ENCODE measurements at places on chromosomes 11 and 22.
A peak's percentile ranks its signal among the peaks of the same experiment; 100 is the strongest.

GRCh38 chr11:88484873-88485621 lies 147.5 kb upstream of the CTSC start:
- DNase-seq, result no peak

GRCh38 chr11:47409440-47410369 lies 1.3 kb downstream of the SLC39A13 start:
- DNase-seq, result no peak

DNA sequence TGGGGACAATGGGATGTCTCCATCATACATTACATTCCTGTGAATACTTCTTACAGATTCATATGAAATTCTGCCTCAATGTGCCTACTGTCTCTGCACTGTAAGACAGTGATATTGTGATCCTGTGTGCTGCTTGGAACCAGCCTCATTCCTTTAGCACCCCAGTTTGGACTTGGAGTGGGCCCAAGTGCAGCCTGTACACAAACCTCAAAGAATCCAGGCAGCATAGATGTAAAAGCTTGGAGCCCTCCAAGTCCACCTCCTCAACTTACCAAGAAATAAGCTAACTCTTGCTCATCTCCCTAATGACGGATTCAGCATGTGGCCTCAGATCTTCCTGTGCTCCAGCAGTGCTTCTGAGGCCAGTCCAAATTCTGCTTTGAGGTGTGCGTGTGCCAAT lies 24.4 kb downstream of the GRAP2 start:
- DNase-seq, result no peak

DNA sequence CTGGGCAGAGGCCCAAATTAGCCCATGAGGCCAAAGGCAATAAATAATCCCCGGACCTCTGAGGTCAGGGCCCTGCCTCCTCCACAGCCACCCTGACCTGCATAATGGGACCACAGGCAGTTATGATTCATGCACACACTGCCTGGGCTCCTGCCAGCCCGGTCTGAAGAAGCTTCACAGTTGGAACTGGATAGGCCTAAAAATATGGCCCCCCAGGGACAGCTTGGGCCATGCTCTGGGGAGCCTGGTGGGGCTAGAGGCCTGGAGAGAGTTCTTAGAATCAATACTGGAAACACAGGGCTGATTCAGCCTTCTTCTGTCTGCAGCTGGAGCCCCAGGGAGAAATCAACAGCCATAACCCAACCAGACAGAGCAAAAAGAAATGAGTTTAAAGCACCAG lies 112.8 kb upstream of the CADM1 start:
- no peak for DNase-seq

- DNase-seq, result no peak
Observed at GRCh38 chr22:37369483-37369882, 57.8 kb downstream of the ELFN2 start.

DNA sequence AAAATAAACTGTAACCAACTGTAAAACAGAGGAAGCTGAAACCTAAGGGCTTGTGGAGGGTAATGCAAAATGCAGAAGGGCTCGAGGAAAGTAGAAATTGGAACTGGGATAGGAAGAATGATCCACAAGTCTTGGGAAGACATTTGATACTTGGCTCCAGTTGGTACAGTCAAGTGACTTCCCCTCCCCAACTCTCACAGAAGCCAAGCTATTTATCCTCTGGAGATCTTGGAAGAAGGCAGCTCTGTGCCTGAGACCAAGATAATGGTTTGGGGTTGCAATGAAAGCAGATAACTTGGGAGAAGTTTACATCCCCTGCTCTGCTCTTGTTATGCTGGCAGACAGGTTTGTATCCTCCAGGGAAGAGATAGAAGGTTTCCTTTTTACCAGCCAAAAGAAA lies 198.9 kb upstream of the ZC3H12C start:
- no peak for DNase-seq

DNA sequence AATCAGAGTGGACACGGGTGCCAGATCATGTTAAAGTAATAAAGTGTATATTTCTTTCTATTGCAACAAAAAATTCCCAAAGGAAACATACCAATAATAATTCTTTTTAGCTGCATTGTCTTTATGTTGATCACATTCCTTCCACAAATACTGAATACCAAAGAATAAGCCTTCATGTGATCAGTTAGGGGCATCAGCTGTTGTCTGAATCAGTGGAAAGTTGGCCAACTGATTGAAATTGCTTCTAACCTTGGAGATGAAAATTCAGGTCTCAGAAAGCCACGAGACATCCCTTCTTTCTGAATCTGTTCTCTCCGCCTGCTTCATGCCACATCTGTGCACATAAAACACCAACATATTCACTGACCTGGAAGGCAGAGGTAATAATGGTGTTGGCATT lies 785.2 kb downstream of the KCNA4 start:
- no peak for DNase-seq

DNA sequence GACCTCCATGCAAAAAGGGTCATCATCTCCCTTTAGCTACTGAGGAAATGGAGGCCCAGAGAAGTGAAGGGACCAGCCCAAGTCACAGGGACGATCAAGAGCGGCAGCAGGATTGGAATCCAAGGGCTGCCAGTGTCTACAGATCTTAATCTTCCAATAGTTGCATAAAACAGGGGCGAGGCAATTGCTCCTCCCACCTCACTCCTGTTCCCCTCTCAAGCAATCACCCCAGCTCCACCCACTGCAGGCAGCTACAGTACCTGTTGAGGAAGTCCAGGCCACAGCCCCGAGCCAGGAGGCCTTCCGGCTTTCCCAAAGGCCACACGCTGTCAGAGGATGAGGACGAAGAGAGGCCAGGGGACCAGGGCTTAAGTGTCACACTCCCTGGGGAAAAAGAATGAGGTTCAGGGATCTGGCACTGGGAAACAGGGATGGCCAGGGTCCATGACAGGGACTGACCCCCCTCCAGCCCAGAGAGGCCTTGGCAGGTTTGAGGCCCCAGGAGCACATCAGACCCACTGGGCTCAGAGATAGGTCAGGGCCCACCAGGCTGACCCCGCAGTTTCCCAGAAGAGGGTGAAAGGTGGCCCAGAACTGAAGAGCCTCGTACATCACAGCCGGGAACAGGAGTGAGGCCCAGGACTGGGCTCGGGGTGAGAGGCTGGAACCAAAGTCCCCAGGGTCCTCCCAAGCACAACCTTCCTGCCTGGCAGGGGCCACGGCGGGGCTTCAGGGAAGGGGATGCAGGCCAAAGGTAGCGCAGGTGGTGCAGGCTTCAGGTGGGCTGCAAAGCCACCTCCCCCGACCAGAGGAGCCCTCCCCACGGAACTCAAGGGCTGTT lies 16.4 kb upstream of the MFNG start:
- DNase-seq, result no peak

DNA sequence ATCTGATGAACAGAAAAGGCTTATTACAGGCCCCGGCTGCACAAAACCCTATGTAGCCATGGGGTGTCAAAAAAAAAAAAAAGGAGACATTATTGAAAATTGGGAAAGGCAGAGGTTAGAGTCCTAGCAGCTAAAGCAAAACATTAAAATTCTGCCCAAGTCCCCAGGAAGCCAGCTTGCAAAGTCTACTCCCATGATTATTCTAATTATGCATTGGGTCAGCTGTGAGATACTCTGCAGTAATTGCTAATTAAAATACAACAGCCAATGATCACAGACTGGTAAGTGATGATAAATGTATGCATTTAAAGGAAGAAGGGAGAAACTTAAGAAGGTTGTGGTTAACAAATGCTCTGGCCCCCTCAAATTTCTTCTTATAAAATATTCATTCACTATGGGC lies 286.9 kb upstream of the PITPNB start:
- no peak for DNase-seq

DNA sequence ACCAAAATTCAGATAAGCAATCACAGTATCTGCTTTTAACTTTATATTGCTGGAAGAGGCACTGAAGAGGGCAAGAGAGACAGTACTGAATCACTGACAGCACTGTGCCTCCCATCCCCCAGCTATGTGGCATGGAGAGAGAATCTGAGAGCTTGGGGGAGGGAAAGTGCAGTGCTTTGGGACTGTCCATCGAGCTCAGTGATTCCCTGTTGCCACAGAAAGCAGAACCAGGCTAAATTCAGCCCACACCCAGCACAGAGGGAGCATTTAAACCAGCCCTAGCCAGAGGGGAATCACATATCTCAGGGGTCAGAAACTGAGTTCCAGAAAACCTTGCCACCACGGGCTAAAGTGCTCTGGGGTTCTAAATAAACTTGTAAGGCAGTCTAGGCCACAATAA lies 44.3 kb downstream of the KCNQ1 start:
- no peak for DNase-seq

DNA sequence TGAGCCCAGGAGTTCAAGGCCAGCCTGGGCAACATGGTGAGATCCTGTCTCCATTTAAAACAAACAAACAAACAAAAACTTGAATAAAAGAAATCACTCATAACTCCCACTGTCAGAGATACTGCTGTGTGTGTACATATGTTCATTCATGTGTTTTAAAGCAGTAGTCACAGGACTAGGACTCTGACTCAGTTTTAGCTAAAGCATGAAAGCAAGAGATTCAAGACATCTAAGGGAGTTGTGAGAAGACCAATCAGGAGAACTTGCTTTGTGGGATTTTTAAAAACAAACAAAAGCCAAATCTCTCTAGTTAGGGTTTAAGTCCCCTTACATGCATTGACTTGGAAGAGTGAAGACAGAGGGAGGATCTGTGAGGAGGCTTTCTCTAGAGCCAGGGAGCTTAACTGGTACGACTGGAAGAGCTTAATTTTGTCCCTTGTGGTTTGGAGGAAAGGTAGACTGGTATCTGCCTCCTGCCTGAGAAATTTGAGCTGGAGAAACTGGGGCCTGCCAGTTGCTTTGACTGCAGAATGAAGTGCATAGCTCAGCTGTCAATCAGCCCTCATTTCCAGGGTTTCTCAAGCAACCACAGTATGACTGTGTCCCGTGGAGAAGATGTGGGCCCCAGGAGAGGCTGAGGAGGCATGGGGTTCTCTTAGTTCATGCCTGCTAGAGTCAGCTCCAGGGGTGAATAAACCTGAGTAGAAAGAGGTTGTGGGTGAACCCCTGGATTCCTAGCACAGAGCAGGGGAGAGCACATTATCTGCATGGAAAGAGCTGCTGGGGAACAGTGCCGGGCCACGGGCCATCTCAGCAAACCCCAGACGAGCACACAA lies 30.6 kb downstream of the EXPH5 start:
- no peak for DNase-seq

DNA sequence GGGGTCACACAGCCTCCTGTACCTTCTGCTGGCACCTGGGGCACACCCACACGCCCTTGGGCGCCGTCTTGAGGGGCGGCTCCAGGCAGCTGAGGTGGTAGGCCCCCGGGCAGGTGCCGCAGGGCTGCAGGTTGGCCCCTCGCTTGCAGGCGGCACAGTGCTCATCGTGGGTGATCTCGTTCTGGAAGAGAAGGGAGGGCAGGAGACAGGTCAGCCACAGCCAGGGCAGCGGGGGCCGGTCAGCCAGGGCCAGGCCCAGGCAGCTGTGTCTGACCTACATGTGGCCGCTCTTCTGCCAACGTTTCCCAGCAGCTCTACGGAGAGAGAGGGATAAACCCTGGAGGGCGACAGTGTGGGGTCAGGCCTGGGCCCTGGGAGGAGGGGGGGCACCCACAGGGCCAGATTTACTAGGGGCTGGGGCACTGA lies 121.9 kb downstream of the PHF21B start:
- no peak for DNase-seq

GRCh38 chr11:65102142-65103095 lies 6.4 kb downstream of the VPS51 start:
- DNase-seq, result no peak

DNA sequence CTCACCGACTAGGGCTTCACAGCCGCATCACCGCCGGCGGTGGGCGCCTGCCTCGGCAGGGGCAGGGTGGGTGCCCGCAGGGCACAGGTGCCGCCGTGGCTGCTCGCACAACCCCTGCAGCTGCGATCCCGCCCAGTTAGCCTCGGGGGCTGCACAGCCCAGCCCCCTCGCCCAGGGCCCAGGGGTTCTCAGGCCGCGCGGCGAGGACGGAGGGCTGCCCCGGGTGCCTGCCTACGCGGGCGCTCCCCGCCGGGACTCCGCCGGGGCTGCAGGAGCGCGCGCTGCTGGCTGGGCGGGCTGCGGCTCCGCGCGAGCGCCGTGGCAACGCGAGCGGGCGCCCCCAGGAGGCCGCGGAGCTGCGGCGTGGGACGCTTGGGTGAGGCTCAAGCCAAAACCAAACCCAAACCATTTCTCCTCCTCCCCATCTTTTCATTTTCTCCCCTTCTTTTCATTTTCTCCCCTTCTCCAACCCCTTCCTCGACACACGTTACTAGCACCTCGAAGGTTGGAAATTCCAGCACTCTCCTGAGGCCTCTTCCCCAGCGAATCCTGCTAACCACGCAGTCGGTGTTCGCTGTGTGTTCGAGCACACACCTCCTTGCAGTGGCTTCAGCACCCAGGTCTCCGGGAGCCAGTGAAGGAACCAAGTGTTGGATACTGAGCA lies at the start of gene MICAL3:
TSS of gene MICAL3 (minus strand) at position 286 of the 664 bp plus-strand sequence. CDS start 117,749 bp downstream, outside the sequence.
- peak; percentile 49 for DNase-seq

DNA sequence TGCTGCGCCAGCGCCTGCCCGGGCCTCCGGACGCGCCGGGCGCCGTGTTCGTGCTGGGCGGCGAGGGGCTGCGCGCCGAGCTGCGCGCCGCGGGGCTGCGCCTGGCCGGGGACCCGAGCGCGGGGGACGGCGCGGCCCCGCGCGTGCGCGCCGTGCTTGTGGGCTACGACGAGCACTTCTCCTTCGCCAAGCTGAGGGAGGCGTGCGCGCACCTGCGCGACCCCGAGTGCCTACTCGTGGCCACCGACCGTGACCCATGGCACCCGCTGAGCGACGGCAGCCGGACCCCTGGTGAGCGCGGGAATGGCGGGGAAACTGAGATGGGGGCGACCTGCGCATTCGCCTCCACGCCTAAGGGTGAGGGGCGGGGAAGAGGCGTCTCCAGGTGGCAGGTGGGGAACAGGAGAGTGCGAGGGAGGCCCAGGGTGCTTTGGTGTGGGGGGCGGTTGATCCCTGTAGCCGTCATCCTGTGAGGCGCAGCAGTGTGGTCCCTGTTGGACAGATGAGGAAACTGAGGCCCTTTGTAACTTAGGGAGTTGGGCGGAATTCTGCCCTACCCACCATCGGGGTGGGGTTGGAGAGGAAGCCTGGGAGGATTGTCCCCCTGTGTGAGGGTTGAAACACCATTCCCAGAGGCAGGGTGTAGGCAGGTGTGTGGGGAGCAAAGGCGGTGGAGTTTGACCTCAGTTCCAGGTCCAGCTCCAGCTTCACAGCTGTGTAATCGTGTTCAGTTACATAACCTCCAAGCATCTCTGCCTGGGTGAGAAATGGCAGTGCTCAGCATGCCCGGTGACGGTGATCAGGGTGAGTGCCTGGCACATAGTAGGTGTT lies 758 bp downstream of the PDXP start:
- DNase-seq, result no peak

DNA sequence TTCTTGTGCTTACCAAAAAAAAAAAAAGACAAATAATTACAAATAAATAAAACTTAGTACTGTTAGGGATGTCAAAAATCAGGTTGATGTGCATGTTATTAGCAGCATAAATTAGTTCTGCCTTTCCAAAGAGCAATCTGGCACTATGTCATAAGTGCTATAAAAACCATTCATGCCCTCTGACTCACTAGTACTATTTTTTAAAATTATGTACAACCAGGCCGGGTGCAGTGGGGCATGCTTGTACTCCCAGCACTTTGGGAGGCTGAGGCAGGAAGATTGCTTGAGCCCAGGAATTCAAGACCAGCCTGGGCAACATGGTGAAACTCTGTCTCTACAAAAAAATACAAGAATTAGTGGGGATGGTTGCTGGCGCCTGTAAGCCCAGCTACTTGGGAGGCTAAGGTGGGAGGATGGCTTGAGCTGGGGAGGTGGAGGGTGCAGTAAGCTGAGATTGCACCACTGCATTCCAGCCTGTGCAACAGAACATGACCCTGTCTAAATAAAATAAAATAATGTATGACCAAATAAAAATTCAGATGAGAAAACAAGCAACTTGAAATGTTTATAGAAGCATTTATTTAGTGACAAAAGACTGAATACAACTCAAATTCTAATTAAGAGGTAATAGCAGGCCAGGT lies 25.3 kb downstream of the UEVLD start:
- no peak for DNase-seq
